ENCODE measurements at places on chromosomes 7 and 10. TPM values are rescaled to one million over a fixed set of nuclear protein-coding genes. Genes with fewer than 3 reads are reported as not detected.

MYOZ1 gene
- 1.2 TPM for total RNA-seq

ALOX5 gene
- total RNA-seq, result 1.7 TPM

CFAP70 gene
- total RNA-seq, result 3.9 TPM

UNC5B gene
- 7.2 TPM for total RNA-seq

FAM25G gene
- not detected for total RNA-seq

CPED1 gene
- total RNA-seq, result 84.4 TPM

UPK3BL1 gene
- total RNA-seq, result 16.1 TPM

ELMO1 gene
- 19.2 TPM for total RNA-seq

SEC61A2 gene
- total RNA-seq, result 13.4 TPM

TMEM229A gene
- not detected for total RNA-seq

H2BK1 gene
- total RNA-seq, result not detected

SPDYE11 gene
- not detected for total RNA-seq

WNT2 gene
- total RNA-seq, result 2.1 TPM

GRCh38 chr10:119245272-119245671, 37.9 kb downstream of the GRK5 start:
- no peak for DNase-seq
- no peaks in the 10 kb centered on the region for H3K27me3 ChIP-seq
- H3K27ac ChIP-seq, result no peak overlapping the region
- peaks cover 24% of the 10 kb centered on the region for H3K4me1 ChIP-seq
- H3K4me3 ChIP-seq, result no peak overlapping the region

GRCh38 chr7:29734246-29734731, 72.0 kb upstream of the WIPF3 start:
- no peak overlapping the region for H3K4me3 ChIP-seq
- no peaks in the 10 kb centered on the region for H3K36me3 ChIP-seq
- no peak overlapping the region for H3K27ac ChIP-seq
- no peak for DNase-seq

- no peaks in the 10 kb centered on the region for H3K36me3 ChIP-seq
- H3K4me1 ChIP-seq, result no peaks in the 10 kb centered on the region
- H3K4me3 ChIP-seq, result no peak overlapping the region
- no peak overlapping the region for H3K27ac ChIP-seq
These were observed 19.1 kb downstream of the FAM3C start for GRCh38 chr7:121376979-121377378.

- no peak for DNase-seq
- no peaks in the 10 kb centered on the region for H3K27me3 ChIP-seq
- H3K27ac ChIP-seq, result peak overlapping the region; percentile 96
- peaks cover 61% of the 10 kb centered on the region for H3K4me1 ChIP-seq
- H3K4me3 ChIP-seq, result no peak overlapping the region
These were observed 35.9 kb downstream of the FAM53B start for GRCh38 chr10:124708246-124708779.

GRCh38 chr7:2016761-2017480, 215.8 kb downstream of the MAD1L1 start:
- H3K27ac ChIP-seq, result no peak overlapping the region
- peaks cover 11% of the 10 kb centered on the region for H3K4me1 ChIP-seq
- no peaks in the 10 kb centered on the region for H3K27me3 ChIP-seq
- no peak overlapping the region for H3K4me3 ChIP-seq
- peak; percentile 6 for DNase-seq

GRCh38 chr7:5695727-5696345, 85.6 kb downstream of the RNF216 start:
- peak overlapping the region; percentile 14 for H3K27ac ChIP-seq
- H3K4me3 ChIP-seq, result peak overlapping the region; percentile 18
- no peaks in the 10 kb centered on the region for H3K36me3 ChIP-seq
- peaks cover 62% of the 10 kb centered on the region for H3K4me1 ChIP-seq

- no peak overlapping the region for H3K4me3 ChIP-seq
- no peaks in the 10 kb centered on the region for H3K27me3 ChIP-seq
- DNase-seq, result no peak
- H3K27ac ChIP-seq, result no peak overlapping the region
These were observed 61.3 kb downstream of the KLRG2 start for GRCh38 chr7:139422126-139422525.

GRCh38 chr7:28088032-28088431, 92.6 kb downstream of the JAZF1 start:
- H3K36me3 ChIP-seq, result no peaks in the 10 kb centered on the region
- no peak for DNase-seq
- no peaks in the 10 kb centered on the region for H3K27me3 ChIP-seq
- no peak overlapping the region for H3K4me3 ChIP-seq

GRCh38 chr7:133871757-133872156, 255.4 kb upstream of the LRGUK start:
- no peaks in the 10 kb centered on the region for H3K36me3 ChIP-seq
- no peak overlapping the region for H3K27ac ChIP-seq
- H3K4me1 ChIP-seq, result no peaks in the 10 kb centered on the region

GRCh38 chr10:109958059-109958458, 34.7 kb upstream of the XPNPEP1 start:
- no peak overlapping the region for H3K4me3 ChIP-seq
- no peak for DNase-seq
- peak overlapping the region; percentile 19 for H3K27ac ChIP-seq
- H3K36me3 ChIP-seq, result no peaks in the 10 kb centered on the region
- H3K27me3 ChIP-seq, result no peaks in the 10 kb centered on the region

DNA sequence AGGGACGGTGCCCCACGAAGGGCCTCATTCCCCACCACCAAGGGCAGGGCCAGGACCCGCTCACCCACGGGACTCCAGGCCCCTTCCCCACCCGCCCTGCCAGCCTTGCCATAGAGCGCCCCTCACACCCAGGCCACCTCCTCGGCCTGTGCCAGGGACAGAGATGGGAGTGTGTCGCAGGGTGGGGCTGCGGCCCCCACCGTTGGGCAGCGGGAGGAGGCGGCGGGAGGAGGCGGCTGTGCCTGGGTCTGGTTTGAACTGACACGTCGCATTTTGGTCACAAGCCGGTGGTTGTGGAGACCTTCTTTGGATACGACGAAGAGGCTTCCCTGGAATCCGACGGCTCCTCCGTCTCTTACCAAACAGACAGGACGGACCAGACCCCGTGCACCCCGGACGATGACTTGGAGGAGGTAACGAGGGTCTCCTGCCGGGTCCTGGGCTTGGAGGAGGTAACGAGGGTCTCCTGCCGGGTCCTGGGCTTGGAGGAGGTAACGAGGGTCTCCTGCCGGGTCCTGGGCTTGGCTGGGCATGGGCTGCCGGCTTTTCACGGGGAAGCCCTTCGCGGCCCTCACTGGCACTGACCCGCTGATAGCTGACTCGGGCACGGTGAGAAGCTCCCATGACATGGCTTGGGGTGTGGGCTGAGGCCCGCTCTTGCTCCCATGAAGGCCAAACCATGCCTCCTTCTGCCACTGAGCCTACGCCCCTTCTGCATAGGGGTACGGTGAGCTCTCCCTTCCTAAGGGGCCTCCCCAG, 46.4 kb upstream of the DPYSL4 start:
- H3K36me3 ChIP-seq, result no peaks in the 10 kb centered on the region
- peaks cover 6% of the 10 kb centered on the region for H3K4me1 ChIP-seq
- no peak overlapping the region for H3K27ac ChIP-seq
- H3K4me3 ChIP-seq, result no peak overlapping the region

DNA sequence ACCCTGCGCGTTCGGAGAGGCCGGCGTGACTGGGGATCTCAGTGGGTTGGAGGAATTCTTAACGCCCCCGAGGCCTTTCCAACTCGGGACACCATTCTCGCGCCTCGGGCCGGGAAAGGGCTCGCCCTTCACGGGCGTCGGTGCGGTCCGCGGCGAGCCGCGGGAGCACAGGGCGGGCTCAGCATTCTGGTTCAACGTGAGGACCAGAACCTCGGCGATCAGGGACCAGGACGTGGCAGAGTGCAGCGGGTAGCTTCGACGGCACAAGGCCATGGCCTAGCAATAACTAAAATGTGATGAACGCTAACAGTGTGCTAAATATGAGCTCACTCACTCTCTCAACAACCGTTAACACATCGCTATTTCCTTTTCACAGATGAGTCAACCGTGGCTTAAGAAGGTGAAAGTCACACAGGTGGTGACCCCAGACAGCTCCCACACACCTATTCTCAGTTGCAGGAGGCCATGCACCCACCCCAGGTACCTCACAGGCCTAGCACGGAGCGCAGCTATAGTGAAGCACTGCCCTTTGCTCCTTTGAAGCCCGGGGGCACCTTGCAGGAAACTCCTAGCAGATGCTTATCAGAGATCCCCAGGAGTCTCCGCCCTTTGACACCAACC, 4.5 kb upstream of the EMX2 start:
- no peaks in the 10 kb centered on the region for H3K36me3 ChIP-seq
- H3K27ac ChIP-seq, result no peak overlapping the region
- H3K4me3 ChIP-seq, result peak overlapping the region; percentile 37
- peaks cover 6% of the 10 kb centered on the region for H3K4me1 ChIP-seq

DNA sequence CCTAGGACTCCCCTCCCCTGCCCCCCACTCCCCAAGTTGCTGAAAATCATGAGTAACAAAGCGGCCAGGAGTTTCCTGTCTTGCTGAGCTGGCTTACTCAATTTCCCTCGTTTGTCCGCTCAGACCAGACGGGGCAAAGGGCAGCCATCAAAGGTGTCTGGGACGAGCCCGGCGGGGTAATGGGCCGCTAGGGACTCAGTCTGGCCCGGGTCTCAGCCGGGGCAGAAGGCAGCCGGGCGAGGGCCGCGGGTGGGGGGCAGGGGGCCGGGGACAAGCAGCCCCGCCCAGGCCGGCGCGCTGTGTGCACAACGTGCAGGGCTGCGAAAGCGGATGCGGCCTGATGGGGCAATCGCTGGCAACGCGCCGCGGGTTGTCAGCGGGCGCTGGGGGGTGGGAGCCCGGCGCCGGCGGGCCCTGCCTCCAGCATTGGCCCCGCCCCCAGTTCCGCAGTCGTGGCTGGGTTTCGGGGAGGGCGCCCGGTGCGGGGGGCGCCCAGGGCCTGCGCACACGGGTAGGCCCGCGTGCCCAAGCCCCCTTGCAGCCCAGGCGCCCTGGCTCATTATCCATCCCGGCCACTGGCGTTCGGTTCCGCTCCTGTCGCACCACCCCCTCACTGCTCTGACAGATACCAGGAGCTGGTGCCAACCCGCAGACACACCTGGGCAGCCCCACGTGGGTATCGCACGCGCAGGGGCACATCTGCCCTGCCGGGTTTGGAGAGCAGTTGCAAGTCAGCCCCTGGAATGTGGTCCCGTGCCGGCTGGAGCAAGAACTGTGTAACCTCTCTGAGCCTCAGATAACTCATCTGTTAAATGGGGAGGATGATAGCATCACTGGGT, 35.1 kb downstream of the DNAJB12 start:
- peaks cover 38% of the 10 kb centered on the region for H3K4me1 ChIP-seq
- peak overlapping the region; percentile 71 for H3K27ac ChIP-seq
- H3K36me3 ChIP-seq, result no peaks in the 10 kb centered on the region
- peak overlapping the region; percentile 40 for H3K4me3 ChIP-seq
- peak; percentile 96 for DNase-seq

DNA sequence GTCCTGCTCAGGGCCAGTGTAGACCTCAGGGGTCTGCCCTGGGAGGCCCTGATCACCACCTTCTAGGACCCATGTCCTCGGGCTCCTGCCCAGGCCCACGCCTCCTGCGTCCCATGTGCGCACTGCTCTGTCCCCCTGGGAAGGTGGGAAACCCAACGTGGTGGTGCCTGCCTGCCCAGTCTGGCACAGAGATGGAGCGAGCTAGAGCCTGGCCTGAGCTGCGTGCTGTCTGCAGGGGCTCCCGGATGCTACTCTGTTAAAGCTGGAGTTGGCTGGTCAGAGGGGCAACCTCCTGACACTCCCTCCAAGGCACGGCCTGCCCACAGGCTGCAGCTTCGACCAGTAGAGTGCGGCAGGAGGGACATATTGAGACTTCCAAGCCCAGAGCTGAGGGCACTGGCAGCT, 171.7 kb downstream of the DNAJB6 start:
- H3K4me1 ChIP-seq, result no peaks in the 10 kb centered on the region
- no peaks in the 10 kb centered on the region for H3K27me3 ChIP-seq
- no peak for DNase-seq
- H3K27ac ChIP-seq, result no peak overlapping the region
- no peaks in the 10 kb centered on the region for H3K36me3 ChIP-seq

GRCh38 chr7:129091484-129092002, 36.6 kb upstream of the TNPO3 start:
- H3K4me3 ChIP-seq, result no peak overlapping the region
- H3K27ac ChIP-seq, result no peak overlapping the region
- H3K27me3 ChIP-seq, result no peaks in the 10 kb centered on the region
- no peaks in the 10 kb centered on the region for H3K4me1 ChIP-seq
- no peaks in the 10 kb centered on the region for H3K36me3 ChIP-seq

GRCh38 chr10:33722067-33722466, 387.6 kb upstream of the NRP1 start:
- H3K27me3 ChIP-seq, result no peaks in the 10 kb centered on the region
- no peak for DNase-seq
- no peak overlapping the region for H3K27ac ChIP-seq
- H3K36me3 ChIP-seq, result no peaks in the 10 kb centered on the region
- H3K4me3 ChIP-seq, result no peak overlapping the region

DNA sequence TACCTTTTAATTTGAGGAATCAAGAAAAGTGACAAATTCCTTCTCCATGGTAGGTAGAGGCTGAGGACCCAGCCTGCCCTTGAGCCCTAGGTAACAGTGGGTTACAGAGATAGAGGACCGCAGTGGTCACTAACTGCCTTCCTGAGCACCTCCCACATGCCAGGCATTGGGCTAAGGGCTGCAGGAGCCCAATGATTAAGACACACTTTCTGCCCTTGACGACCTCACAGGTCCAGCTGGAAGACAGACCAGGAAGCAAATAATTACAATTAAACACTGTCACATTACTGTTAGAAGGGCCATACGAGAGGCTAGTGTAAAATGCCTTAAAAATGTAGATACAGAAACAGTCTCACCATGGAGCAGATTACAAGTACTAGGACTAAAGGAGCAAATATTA, 156.8 kb upstream of the NFE2L3 start:
- no peaks in the 10 kb centered on the region for H3K27me3 ChIP-seq
- no peaks in the 10 kb centered on the region for H3K4me1 ChIP-seq
- H3K4me3 ChIP-seq, result no peak overlapping the region
- DNase-seq, result no peak
- no peaks in the 10 kb centered on the region for H3K36me3 ChIP-seq

DNA sequence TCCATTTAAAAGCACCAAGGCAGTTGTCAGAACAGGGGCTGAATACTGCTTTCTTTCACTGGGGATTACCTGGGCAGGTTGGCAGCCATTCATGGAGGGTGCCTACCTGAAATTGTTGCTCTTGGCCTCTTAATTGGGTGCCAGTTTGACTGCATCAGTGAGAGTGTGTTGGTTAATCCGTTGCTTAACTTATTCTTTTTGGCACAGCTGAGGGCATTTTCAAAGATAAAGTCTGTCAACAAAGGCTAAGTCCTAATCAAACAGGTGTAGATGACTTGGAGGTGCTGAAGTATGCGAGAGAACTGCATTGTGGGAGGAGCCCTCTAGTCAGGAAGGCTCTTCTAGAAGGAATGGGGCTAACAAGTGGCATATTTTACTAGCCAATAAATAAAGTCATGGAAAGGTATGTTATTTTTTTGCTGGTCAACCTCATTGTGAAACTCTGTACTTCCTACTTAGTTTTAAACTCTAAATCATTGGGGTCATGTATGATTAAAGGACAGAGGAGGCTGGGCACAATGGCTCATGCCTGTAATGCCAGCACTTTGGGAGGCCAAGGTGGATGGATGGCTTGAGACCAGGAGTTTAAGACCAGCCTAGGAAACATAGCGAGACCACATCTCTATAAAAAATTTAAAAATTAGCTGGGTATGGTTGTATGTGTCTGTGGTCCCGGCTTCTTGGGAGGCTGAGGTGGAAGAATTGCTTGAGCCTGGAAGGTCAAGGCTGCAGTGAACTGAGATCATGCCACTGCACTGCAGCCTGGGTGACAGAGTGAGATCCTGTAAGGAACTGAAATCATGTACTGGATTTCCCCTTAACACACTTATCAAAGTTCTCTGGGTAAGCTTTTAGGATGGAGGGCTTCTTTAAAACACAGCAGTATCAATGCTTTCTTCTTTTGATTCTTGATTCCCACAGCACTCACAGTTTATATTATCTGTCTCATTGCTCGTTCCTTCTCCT, 134.1 kb downstream of the LRMDA start:
- H3K4me1 ChIP-seq, result no peaks in the 10 kb centered on the region
- H3K36me3 ChIP-seq, result no peaks in the 10 kb centered on the region
- no peak overlapping the region for H3K27ac ChIP-seq
- no peak overlapping the region for H3K4me3 ChIP-seq
- no peaks in the 10 kb centered on the region for H3K27me3 ChIP-seq
- no peak for DNase-seq
